ENCODE measurements at places on chromosomes 7 and 10.

DNA sequence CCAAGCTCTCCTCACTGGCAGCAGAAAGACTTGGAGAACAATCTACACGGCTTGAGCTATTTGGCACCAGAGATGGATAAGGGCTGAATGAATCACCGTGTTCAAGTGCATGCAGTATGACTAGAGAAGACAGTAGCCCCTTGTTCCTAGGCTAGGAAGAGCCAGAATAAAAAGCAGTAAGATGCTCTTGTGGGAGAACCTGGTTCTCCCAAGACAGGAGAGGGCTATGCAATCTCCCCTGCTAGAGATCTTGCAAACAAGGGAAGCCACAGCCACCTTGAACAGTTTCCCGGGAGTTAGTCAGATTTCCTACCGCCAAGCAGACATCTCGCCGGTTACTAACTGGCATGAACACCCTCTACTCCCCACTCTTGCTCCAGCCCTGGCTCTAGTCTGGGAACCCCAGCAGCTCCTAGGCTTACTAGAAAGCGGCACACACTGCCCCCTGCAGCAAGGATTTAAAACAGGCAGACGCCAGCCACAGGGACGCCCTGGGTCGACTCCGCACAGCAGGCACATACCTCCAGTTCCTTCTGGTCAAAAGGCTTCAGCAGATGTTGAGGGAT, 107.3 kb downstream of the SMURF1 start:
- no peak for DNase-seq

DNA sequence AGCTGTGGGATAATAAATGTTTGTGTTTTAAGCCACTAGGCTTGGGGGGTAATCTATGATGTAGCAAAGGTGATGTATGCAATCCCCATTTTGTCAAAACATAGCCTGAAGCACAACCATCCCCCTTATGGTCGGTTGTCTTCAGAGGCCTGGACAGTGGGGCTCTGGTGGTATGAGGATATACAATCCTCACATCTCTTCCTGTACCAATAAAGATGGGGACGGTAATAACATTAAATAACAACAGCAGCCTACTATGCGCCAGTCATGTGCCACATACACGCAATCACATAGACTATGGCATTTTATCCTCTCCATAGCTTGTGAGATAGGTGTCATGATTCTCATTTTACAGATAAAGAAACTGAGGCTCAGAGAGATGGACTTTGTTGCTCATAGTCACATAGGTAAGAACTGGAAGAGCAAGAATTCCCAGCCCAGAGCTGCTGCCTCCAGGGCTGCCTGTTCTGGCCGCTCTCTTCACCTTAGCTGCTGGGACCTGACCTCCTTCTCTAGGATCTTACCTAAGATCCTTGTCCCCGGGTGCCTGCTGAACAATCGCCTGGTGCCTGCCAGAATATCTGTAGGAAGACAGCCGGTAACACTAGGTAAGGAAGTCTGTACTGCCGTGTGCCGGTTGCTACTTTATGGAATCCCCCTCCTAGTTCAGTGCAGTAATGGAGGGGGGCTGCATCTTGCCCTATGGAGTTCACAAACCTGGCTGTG, 108.6 kb downstream of the ARHGAP22 start:
- no peak for DNase-seq

DNA sequence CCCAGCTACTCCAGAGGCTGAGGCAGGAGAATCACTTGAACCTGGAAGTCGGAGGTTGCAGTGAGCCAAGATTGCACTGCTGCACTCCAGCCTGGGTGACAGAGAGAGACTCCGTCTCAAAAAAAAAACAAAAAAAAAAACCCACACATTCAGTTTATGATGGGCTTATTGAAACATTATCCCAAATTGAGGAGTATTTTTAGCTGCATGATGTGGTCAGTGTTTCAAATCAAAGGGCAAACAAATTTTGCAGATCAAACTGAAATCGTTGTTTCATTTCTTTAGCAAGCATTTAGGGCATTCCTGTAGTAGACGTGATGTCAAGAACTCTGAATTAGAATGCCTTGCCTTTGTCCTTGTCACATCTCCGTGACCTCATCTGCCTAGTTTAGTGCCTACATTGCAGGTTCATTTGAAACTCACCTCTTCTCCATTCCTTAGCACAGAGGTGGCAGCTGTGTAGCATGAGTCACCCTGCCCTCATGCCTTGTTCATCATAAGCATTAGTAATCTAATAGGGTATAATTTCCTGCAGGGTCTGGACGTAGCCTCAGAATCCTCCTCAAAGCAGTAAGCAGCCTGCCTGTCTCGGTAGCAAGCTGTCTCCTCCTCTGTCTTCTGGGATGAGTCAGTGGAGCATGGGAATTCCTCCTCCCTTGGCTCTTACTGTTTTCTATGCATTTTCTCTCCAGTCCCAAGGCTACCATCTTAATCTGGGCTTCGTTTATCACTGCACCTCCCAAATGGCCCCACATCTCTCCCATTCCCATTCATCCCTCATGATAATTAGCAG, 73.8 kb downstream of the CUL1 start:
- peak; percentile 39 for DNase-seq

GRCh38 chr7:108149908-108150307, 19.7 kb upstream of the LAMB4 start:
- peak; percentile 34 for DNase-seq

GRCh38 chr10:66238343-66238742, 687.5 kb upstream of the LRRTM3 start:
- no peak for DNase-seq

DNA sequence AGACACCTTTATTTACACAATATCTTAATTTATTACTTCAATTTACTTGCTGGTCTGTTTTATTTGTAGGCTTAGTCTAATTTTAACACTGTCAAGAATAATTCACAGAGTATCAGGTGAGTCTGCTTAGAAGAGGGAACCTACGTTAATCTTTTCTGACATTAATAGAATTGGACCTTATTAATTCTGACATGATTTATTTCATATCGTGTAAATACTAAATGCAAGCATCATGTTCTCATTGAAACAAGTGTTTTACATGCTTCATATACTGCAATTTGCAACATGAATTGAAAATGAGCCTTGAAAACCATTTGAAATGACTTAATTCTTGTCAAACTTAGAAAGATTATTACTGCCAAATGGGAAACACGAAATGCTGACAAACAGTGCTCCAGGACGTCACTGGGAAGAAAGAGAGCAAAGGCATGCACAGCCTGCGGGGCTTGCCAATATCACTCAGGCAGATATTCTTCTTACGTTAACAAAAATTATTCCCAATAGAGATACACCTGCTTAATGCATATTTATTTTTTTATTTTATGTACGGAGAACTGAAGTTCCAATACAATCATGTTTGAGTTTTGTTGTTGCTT, 282.0 kb upstream of the AKR1E2 start:
- no peak for DNase-seq

DNA sequence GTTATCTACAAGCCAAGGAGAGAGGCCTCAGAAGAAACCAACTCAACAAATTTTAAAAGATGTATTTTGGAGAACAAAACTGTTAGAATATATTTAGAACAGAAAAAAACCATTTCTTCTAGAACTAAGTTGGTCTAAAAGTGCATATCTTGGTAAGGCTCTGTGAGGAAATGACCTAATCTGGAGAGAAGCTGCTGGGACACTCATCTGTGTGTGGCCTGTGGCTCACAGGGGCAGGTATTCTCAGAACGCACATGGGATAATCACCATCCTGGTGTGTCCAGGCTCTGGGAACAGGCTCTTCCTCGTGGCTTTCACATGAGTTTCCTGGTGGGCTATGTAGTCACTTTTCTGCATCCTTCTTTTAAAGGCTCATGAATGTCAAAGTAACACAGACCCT, 38.1 kb upstream of the PRSS1 start:
- peak; percentile 46 for DNase-seq

DNA sequence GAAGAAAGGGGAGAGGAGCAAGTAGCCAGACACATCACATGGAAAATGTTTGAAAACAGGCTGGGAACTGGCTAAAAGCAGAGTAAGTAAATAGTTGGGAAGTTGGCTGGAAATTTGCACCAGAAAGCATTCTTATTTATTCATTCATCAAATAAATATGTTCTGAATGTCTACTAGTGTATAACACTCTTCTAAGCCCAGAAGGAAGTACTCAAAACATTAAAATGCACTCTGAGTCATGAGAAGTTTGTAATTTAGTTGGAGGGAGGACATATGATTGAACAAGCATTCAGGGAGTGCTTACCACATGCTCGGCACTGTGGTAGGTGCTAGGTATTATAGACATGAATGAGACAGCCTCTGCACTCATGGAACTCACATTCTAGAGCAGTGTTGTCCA, 37.0 kb upstream of the CNNM1 start:
- DNase-seq = no peak

DNA sequence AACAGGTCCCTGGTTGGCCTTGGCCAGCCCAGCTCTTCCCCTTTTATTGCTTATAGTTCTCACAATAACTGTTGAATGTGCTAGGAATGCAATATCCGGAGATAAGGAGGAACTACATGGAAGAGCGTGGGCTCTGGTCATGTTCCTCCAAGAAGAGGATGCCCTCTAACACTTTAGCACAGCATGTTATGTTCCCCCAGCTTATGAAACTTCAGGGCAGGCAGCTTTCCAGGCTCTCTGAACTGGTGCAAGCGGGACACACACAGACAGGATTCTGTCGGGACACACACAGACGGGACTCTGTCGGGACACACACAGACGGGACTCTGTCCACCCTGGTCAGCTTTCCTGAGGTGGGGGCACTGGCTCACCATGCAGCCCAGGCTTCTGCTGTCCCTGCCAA, 141.6 kb downstream of the PKD1L1 start:
- DNase-seq = no peak

- DNase-seq = peak; percentile 94
These were observed 9.9 kb upstream of the SPAG6 start for GRCh38 chr10:22335173-22335933.

GRCh38 chr7:38660427-38661099, 29.4 kb upstream of the AMPH start:
- peak; percentile 31 for DNase-seq

- DNase-seq = no peak
These were observed 112.2 kb downstream of the MYO3A start for GRCh38 chr10:26046073-26046700.

- no peak for DNase-seq
These were observed 5.7 kb upstream of the OR2F2 start for GRCh38 chr7:143929224-143929920.

- DNase-seq = peak; percentile 88
These were observed 327.8 kb upstream of the C7orf33 start for GRCh38 chr7:148262721-148263229.

DNA sequence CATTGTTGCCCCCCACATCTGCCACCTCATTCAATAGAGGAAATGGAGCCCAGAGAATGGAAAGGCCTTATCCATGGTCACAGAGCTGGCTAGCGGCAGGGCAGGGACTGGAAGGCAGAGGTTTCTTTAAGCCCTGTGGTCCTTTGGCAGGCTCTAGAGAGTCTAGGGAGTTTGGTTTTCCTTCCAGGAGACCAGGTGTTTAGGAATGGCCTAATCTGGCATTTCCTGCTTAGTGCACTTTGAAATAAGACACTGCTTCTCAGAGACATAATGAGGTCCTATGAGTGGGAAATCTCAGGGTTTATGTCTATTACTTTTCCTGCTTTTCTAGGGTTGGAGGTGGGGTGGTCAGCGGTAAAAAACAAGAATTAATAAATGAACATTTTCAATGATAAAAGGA, 6.1 kb downstream of the MARVELD1 start:
- no peak for DNase-seq

- peak; percentile 1 for DNase-seq
These were observed 65.8 kb downstream of the RHOBTB1 start for GRCh38 chr10:60878224-60878623.

DNA sequence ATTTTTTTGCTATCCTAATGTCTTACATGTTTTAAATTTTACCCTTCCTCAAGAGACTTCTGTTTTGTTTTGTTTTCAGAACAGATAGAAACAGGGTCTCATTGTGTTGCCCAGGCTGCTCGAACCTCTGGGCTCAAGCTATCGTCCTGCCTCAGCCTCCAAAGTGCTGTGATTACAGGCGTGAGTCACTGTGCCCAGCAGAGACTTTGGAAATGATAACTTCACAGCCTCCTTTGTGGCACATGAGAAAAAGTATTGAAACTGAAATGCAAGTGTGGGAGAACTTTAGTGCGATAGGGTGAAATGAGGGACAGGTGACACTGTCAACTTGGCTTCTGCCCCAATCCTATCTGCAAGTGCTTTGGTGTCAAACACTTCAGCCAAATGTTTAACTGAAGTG, 21.6 kb downstream of the IRF5 start:
- no peak for DNase-seq

DNA sequence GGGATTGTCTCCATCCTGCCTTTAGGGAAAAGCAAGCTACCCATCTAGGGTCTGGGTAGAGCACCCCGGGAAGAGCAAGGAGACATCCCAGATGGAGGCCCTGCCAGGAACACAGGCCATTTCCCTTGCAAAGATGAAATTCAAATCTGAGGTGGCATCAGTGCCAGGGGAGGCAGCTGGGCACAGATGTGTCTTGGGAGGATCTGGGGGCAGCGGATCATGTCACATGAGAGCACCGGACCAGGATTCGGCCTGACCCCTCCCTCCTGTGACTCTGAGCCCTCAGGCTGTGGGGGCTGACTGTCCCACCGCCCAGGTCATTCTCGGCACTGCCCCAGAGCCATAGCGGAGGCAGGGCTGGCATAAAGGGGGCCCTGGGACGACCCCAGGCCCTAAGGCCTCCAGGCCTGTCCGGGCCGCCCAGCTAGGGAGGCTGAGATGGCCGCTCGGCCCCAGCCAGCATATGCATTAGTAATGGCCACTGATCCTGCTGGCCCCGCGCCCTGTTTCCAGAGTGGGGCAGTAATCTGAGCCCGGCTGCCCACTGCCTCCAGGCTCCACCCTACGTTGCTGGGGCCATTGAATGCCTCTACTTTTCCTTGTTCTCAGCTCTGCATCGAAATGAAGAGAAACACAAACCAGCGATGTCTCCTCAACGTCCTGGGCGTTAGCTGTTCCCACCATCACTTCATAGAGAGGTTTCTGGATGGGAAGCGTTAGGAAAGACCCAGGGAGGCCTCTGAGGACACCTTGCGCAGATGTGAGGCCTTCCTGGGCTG, 148.5 kb downstream of the UBE2H start:
- DNase-seq = no peak

DNA sequence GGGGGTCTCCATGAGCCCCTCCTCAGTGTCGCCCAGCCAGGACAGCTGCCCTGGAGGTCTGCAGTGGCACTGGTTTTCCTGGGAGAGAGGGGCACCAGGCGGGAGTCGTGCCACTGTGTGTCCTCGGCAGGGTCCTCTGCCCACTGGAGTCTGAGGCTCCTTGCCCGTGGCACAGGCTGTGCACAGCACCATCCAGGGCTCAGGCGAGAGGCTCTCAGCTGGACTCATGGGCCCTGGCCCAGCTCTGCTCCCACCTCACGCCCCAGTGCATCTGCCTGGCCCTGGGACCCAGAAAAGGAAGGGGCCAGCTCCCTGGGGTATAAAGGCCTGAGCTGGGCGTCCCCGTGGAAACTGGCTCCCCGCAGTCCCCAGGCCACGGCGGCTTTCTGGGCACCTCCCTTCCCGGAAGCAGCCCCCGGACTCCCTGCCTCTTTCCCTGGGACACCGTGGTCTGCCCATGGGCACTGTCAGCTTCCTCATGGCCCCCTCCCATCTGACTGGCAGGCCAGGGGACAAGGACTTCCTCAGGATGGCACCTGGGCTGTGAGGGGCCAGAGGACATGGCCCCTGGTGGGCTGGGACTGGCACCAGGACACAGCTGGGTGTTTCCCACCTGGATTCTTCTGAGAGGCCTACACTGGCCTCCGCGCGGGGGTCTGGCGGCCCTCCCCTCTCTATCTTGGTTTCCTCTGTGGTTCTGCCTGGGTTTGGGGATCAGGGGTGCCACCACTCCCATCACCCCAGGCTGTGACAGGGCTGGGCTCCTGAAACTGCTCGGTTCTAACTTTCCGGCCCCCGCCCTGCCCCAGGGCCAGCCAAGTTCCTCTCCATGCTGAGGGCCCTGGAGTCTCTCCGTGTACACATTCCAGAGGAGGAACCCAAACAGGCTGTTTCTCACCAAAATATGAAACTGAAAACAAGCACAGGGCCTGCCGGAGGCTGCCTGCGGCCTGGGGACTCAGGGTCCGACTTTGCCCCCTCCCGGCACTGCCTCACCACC, 5.5 kb downstream of the FOXL3 start:
- DNase-seq = no peak
